Mucosa of gallbladder (tissue), 1 donor: ENCODE measurements at places on chromosomes 2 and 18. TPM values are rescaled to one million over a fixed set of nuclear protein-coding genes. Genes with fewer than 3 reads are reported as not detected.
A peak's percentile ranks its signal among the peaks of the same experiment; 100 is the strongest.

GRCh38 chr2:70703900-70704549, 64.0 kb downstream of the ADD2 start:
- DNase-seq: no peak

GRCh38 chr2:1745171-1746023, 1.1 kb upstream of the PXDN start:
- peak; percentile 9 for DNase-seq

DNA sequence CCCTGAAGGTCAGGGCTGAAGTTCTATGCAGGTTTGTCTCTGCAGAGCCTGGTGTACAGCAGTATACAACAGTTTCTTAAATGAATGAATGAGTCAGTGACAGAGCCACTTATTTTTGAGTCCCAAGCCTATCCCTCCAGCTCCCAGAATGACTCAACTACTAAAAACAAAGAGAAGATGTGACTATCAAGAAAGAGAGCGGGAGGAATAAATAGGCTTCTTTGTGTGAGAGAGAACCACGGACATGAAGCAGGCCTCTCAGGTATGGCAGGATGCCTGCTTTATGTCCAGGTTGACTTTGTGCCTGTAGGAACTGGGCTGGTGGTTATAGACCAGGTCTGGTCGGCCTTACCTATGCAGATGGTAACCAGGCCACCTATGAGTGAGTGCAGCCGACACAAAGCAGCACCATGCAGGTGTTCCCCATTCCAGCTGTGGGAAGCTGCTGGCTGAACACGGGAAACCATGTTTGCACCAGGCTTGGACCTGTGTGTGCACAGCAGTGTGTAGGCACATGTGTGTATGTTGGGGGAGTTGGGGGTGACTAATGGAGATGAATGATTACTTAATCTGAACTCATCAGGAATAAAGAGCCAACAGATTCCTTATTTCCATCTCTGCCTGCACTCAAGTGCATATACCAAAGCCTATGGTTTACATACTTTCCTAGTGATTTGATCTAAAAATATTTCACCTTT, 171.0 kb downstream of the OSR1 start:
- DNase-seq: no peak

DNA sequence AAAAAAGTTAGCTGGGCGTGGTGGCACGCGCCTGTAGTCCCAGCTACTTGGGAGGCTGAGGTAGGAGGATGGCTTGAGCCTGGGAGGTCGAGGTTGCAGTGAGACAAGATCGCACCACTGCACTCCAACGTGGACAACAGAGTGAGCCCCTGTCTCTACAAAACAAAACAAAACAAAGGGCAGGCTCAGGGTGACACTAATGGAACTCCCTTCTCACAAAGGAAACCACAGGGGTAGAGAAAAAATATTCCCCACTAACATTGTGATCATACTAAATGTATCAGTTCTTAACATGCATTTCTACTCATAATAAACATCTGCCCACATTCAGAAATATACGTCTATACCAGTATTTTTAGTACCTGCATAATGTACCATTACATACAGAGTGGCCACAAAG, 21.1 kb downstream of the STAM2 start:
- DNase-seq: no peak

The TPO gene
- 0.75 TPM for total RNA-seq

The KLHL41 gene
- total RNA-seq: 6.2 TPM

The PPP1R1C gene
- 8.8 TPM for total RNA-seq

The PSMA8 gene
- total RNA-seq: not detected

The CD8B2 gene
- total RNA-seq: 0.09 TPM

The COBLL1 gene
- total RNA-seq: 52.9 TPM

The ACVR2A gene
- 28.8 TPM for total RNA-seq
